ENCODE measurements at places on chromosomes 7 and 10.

DNA sequence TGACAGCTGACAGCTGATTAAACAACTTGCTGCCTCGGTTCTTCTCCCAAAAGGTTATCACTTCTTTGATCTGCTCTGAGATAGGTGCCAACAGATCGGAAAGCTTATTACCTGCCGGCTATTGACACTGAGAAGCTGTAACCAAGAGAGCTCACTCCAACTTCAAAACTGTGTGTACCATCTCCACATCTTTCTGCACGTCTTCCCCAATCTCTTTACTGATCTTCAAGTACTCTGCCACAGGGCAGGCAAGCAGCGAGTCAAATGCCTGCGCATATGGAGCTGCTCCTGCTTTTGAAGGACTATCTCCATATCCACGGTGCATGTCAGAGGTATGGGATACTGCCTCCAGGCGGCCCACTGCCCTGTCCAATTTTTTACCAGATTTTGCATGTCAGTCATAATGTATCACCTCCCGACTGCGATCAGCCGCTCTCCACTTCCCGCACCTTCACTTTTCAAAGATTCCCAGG, 352 bp upstream of the ZNF485 start:
- no peak for DNase-seq

- no peak for DNase-seq
Measured at GRCh38 chr10:69789164-69789576, 12.5 kb upstream of the COL13A1 start.

- DNase-seq: no peak
Measured at GRCh38 chr10:117421985-117422384, 46.7 kb upstream of the PDZD8 start.

DNA sequence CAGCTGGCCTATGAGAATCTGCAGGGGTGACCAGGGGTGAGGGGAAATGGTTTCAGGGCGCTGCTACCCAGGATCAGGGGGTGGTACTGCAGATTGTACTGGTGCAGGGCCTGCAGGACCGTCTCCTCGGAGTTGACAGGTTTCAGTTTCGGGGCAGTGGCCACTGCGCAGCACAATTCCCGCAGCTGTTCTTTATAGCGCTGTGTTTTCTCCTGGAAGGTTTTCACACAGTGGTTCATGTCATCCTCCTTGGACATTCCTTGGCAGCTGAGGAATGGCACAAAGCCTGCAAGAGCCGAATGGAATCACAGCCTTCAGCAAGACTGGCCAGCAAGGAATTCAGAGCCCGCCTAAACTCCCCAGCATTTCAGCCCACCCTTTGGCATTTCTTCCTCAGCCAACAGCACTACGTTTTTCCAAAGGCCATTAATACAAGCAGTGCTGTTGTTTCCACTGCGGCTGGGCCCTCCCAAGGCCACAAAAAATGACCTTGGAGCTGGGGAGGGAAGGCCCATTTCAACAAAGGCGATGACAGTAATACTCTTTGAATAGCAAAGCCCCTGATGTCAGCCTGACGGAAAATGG, 44.9 kb downstream of the PNLIPRP2 start:
- no peak for DNase-seq

DNA sequence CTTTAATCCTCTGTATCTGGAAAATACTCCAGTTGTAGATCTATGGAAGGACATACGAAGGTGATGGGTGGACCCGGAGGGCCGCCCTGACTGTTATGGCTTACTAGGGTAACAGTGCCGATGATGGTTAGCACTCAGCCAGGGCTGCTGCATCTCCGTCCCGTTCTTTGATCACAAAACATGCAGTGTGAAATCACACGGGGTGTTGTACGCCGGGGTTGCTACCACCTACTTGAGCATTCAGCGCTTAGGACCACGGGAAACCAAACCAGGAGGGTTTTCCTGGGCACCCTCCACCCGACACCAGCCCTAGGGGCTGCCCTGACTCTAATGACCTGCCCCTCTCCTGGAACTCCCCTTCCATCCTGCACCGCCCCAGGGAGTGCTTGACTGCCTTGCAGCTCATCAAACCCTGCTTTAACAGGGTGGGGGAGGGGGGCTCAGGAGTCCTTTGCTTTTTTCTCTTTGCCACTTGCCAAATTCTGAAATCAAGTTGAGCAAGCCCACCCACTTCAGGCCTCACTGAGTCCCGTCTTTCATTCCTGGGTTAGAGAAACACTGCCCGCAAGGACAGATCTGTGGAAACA, 20.4 kb downstream of the ZNF775 start:
- DNase-seq: no peak

- no peak for DNase-seq
Measured at GRCh38 chr7:20301311-20301939, 29.3 kb upstream of the ITGB8 start.

DNA sequence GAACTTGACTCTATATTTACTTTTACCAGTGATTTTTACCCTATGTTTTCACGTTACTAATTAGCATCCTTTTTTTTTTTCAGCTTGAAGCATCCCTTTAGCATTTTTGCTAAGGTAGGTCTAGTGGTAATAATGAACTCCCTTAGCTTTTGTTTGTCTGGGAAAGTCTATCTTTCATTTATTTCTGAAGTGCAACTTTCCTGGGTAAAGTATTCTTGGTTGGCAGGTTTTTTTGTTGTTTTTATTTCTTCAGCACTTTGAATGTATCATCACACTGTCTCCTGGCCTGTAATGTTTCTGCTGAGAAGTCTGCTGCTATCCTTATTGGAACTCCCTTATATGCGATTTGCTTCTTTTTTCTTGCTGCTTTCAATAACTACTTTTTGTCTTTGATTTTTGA, 149.7 kb upstream of the HPS1 start:
- no peak for DNase-seq

DNA sequence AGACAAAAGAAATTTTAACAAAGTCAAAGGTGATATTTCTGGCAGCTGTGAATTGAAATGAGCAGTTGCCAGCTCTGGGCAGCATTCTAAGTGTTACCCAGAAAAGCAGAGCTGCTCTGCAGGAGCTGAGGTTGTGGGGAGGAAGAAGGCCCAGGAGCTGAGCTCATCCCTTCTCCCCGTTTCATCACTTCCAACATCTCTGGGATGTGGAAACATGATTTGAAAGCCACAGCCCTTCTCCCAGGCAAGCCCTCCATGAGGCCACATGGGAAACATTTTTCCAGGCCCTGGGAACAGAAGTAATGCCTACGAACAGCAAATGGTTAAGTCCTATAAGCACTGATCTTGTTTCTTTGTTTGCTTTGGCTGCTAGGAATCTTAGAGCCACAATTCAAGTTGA, 10.9 kb upstream of the DMBT1 start:
- no peak for DNase-seq

DNA sequence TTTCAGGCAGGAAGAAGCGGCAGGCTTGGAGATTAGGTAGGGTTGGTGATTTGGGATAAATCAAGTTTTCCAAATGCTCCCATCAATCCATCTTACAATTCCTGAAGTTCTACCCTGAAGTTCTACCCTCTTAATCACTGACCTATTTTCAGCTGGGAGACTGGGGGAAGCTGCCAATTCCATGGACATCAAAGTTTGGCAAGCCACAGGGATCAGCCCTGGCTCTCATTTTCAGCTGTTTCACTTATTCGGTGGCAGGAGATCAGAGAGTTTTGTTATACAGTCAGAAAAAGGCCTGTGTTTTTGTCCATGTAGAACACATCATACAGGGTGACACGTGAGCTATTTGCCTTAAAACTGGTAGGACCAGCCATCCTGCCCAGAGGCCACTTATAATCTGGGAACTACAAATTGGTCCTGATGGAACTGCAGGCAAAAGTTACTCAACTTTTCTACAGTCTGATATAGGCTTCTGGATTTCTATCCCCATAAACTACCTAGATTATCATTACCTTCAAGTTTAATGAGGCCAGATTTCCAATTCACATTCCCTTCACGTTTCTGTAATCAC, 112.9 kb upstream of the ZNF746 start:
- DNase-seq: no peak

DNA sequence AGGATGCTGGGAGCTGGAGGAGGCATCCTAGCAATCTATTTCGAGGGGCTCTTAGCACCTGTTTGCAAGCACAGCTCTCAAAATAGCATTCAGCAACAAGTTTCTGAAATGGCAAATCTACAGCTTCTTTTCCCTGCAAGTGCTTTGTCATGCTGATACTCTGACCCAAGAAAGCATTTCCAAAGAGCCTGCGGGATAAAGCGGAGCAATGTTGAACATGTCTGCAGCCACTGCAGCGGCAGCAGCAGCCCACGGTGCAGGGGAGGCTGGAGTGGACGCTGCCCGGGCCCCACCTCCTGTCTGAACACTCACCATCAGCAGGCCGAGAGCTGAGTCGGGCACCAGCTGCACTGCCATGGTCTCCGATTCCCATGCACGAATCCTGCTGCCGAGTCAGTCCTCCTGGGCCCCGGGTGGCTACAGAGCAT, 964 bp downstream of the FRMD4A start:
- no peak for DNase-seq

DNA sequence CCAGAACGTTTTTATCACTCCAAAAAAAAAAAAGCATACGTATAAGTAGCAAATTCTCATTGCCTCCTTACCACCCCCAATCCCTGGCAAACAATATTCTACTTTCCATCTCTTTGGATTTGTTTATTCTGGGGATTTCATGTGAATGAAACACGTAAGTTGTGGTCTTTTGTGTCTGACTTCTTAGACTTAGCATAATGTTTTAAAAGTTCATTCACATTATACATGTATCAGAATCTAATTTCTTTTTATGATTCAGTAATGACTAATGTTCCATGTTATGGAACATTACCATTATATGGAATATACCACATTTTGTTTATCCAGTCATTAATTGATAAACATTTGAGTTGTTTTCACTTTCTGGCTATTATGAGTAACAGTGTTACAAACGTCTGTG, 12.5 kb upstream of the KLHL7 start:
- no peak for DNase-seq

- no peak for DNase-seq
Measured at GRCh38 chr10:64534616-64535015, 1013.4 kb downstream of the REEP3 start.

DNA sequence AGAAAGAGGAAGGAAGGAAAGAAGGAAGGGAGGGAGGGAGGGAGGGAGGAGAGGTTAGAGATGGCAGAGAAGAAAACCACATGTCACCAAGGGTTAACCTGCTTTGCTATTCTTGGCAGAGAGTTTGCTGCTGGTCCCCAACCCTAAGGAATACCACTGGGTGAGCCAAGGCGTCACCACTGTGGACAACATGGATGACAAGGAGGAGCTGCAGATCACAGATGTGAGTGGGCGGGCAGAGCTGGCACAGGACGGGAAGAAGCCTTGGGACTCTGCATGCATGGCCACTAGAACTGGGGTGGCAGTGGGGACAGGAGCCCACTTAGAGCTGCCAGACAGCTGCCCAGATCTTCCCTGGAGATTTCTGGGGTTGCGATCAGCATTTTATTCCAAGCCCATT, 17.2 kb upstream of the MYH16 start:
- no peak for DNase-seq

GRCh38 chr7:139775829-139776266, 1.9 kb downstream of the HIPK2 start:
- DNase-seq: no peak

- DNase-seq: no peak
Measured at GRCh38 chr10:90420637-90421318, 437.1 kb downstream of the HTR7 start.

DNA sequence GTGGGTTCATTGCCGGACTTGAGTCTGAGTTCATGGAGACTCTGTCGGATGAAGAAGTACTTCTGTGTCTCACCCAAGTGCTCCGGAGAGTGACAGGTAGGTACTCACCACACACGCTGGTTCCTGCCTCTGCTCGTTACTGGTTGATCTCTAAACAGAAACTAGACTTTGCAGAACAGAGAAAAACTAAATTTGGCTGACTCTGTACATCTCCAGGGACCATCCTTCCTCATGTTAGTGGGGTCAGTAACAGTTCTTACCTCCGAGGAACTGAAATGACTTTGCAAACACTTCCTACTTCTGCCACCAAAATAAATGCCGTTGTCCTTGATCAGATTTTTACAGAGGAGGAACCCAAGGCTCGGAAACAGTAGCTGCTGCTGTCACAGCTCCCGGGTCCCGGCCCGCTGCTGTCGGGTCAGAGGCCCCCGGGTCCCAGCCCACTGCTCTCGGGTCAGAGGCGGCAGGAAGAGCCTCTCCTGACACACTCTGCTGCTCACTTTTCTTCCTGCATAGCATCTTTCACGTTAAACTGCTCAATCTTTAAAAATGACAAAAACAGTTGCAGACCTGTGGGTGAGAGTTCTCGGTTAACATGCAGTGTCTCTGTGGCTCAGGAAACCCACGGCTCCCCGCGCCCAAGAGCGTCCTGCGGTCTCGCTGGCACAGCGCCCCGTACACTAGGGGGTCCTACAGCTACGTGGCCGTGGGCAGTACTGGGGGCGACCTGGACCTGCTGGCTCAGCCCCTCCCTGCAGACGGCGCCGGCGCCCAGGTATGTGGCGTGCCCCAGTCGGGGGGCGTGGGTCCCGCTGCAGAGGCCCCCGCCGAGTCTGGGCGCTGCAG, 4.8 kb upstream of the MTG1 start:
- no peak for DNase-seq

DNA sequence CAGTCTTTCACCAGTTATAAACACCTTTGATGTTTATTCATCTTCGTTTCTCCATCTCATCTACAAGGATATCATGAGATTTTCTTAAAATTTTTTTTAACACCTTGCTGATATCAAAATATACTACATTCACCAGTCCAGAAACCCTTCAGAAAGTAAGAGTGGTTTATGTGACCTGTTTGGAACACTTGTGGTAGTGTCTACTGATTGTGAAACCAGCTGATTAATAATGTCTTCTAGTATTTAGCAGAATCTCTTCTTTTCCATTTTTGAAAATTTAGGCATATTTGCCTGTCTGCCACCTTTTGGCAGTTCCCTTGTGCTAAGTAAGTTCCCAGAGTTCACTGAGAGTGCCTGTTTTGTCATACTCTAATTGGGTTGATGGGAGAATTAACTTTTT, 18.5 kb downstream of the DLD start:
- DNase-seq: no peak

DNA sequence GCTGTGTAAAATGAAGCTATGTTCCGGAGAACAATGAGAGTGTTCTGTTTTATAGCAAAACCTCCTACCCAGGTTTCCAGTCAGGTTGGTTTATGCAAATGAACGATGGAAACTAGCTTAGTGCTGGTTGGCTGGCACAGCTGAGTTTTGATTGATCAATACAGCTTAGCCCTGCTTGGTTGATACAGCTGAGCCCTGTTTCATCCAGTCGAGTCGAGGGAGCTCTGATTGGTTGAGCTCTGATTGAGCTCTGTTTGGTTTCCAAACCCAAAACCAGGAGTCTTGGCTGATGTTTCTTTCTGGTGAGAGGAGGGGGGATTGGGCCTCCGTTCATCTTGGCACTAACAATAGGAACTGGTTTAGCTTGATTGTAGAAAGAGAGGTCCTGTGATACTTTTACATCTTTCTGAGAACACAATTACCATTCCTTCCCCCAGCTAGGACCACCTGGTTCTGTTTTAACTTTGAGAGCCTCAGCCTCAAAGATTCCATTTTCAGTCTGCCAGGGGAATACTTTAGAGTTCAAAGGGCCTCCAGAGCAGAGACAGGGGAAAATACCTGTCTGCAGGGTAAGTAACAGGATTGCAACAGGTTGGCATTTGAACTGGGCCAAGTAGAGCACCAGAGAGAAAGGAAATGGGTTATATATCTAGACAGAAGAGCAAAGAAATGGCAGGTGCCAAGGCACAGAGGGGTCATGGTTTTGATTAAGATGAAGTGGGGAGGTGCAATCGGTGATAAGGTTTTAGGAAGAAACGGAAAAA, 210.9 kb downstream of the GRM8 start:
- no peak for DNase-seq
